IMR-90 (cell line): ENCODE measurements at places on chromosomes 5 and 9. TPM values are rescaled to one million over a fixed set of nuclear protein-coding genes. Genes with fewer than 3 reads are reported as not detected.
A peak's percentile ranks its signal among the peaks of the same experiment; 100 is the strongest.

- DNase-seq = peak; percentile 63
These were observed 21.9 kb upstream of the VDAC1 start for GRCh38 chr5:134026521-134027287.

GRCh38 chr5:86631165-86631564 is 13.4 kb downstream of the COX7C start:
- no peak for DNase-seq

Gene CCL27
- 0.18 TPM in 1 of 2 replicates, not detected in the other for total RNA-seq

Gene PLCXD3
- total RNA-seq = under 0.01 TPM in 2 replicates

DNA sequence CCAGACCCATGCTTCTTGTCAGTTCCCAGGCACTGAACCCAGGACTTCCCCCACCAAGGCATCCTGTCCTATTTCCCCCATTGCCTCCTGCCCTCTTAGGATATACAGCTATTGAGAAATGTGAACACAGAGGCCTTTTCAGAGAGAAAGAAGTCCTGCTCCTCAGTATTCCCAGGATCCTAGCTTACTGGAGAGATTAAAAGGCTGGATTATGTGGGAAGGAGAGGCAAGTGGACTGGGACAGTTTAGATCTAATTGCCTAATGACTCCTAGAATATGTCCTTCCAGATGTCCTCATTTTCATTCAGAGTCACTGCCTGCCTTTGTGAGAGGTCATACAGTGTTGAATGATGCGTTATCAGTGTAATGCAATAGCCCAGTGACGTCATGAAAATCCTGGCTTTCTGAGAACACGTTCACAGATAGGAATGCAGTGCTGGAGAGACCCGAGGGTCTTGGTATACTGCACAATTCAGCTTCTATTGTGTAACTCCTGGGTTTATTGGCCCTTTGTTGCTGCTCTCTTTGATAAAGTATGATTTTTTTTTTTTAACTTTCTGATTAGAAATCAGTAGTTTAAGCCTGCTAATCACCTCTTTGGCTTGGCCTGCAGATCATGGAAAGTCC is 26.2 kb downstream of the WWC1 start:
- peak; percentile 100 for DNase-seq

DNA sequence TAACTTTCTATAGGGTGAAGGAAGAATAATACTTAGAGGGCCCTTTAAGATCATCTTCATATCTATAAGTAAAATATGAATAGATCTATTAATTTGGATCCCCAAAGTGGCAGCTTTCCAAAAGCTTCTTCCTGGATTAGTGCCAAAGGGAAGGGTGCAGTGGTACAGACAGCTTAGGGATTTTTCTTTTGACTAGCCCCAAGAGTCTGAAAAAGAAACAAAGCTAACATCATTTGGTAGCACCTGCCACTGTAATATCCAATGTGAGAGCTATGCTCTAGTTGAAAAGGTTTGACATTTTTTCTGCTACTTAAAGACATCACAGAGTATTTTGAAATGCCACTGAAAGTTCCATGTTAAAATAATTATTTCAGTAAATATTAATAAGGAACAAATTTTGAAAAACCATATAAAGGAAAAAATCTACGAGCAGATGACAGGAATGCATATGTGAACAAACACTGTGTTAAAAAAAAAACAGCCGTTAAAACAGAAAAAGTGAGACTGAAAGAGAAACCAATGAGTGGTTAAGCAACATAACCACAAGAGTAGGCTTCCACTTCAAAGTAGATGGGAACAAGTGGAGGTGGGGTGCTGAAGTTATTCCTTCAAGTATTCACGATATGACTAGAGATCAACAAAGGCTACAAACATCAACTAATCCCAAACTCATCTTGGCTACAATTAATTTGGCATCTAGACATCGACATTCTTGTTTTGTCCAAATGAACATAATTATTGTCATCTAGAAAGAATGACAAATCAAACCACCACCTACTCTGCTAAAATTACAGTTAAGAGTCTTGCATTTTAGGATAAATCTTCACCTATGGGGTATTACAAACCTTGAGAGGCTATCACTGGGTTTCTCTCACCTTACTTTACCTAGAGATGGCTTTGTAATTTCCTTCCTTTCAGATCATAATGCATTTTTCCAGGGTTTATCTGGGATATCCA is 137.5 kb downstream of the CPLANE1 start:
- DNase-seq = no peak

DNA sequence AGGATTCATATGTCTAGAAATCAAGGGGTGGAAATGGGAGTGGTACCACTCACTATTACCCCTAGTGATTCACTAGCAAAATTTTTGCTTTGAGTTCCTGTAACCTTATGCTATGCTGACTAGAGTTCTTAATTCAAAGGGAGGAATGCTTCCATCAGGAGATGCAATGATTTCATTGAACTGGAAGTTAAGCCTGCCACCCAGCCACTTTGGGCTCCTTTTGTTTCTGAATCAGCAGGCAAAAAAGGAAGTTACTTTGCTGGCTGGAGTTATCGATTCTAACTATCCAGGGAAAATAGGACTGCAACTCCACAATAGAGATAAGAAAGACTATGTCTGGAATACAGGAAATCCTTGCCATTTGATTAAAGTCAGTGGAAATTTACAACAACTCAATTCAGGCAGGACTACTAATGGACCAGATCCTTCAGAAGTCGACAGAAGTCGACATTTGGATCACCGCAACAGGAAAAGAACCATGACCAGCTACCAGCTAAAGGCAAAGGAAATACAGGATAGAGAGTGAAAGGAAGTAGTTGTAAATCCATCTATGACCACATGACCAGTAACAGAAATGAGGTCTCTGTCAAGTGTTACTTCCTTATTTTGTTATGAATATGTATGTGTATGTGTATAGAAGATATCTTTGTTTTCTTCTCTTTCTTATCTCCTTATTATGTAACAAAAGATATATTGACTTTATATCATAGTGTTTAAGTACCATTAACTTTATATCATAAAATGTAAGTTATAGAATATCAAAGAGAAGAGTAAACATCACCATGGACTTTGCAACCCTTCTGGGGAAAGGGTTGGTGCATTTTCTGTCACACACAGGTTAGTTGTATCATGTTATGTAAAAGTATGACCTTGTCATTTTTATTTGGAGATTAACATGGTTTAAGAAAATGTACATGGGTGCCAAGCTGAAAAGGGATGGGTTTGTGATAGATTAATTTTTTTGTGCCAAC is 198.7 kb upstream of the HAPLN1 start:
- DNase-seq = peak; percentile 64

- DNase-seq = no peak
These were observed 1026.1 kb upstream of the DMAC1 start for GRCh38 chr9:8825585-8826147.

GRCh38 chr5:2817031-2817603 is 65.6 kb upstream of the IRX2 start:
- DNase-seq = no peak

GRCh38 chr5:107404595-107405374 is 266.0 kb downstream of the EFNA5 start:
- DNase-seq = no peak

DNA sequence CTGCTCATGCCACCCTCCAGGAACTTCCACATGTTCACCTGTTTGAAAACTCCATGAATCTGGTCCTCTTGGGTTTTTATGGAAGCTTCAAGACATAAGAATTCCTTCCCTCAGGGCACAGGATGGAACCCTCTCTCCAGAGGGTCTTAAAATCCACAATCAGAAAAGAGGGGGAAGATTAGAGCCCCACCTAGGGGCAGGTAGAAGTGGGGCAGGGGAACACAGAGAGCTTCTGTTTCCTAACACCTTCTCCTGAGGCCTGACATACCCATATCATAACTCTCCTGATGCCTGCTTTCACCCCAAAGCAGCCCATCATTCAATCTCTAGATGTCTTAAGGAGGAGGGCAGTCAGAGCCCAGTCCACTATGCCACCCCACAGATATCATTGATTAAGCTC is 1087.7 kb upstream of the ARRDC3 start:
- DNase-seq = no peak

DNA sequence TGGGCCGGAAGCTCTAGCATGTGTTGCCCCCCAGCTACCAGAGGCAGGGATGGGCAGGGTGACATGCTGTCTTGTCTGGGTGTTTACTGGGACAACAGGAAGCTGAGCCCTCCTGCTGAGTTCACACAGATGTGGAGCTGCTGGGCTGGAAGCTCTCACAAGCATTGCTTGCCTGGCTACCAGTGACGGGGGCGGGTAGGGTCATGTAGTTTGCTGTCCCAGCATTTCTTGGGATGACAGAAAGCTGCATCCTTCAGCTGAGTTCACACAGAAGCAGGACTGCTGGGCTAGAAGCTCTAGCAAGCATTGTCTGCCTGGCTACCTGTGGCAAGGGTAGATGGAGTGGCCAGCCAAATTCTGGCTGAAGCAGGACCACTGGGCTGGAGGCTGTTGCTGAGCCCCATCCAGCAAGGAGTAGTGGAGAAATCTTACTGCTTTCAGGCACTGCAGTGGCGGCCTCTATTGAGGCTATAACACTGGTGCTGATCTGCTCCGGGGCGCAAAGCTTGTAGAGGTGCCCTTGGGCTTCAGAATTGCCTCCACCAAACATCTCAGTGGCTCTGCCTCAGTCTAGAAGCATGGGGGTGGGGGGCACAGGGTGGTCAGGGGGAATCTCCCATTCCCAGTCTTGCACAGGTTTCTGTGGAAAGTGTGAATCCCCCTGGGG is 25.1 kb downstream of the POLK start:
- no peak for DNase-seq

DNA sequence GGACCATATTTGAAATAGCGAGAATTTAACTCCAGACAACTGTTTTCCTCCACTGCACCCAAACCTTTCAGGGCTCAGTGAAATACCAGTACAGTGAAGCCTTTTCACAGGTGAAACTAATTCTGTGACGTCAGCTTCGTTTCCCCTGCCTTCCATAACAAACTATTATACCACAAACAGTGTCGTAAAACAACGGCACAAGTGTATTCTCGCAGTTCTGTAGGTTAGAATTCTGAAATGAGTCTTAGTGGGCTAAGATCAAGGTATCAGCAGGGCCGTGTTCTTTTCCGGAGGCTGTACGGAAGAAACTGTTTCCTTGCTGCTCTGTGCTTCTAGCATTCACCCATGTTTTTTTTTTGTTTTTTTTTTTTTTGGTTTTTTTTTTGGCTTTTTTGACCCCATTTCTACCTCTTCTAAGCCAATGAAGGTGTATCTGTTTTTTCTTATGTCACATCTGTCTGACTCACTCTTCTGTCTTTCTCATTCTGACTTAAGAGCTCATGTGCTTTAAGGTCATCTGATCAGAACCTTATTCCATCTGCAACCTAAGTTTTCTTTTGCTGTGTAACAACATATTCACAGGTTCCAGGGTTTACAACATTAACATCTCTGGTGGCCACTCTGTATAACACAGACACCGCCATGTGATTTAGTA is 20.1 kb downstream of the ISOC1 start:
- no peak for DNase-seq

- DNase-seq = peak; percentile 87
These were observed 214.4 kb upstream of the S1PR3 start for GRCh38 chr9:88776717-88777497.
